ENCODE measurements at places on chromosomes 7 and 10.

GRCh38 chr7:5683280-5683670 lies 98.2 kb downstream of the RNF216 start:
- peaks cover 32% of the 10 kb centered on the region for H3K36me3 ChIP-seq
- H3K4me3 ChIP-seq = no peak overlapping the region
- H3K27ac ChIP-seq = no peak overlapping the region
- DNase-seq = peak; percentile 30

GRCh38 chr10:19194866-19195265 lies 146.3 kb downstream of the MALRD1 start:
- no peak overlapping the region for H3K27ac ChIP-seq
- H3K4me1 ChIP-seq = no peaks in the 10 kb centered on the region
- DNase-seq = no peak
- no peaks in the 10 kb centered on the region for H3K36me3 ChIP-seq
- H3K27me3 ChIP-seq = no peaks in the 10 kb centered on the region
- H3K4me3 ChIP-seq = no peak overlapping the region

DNA sequence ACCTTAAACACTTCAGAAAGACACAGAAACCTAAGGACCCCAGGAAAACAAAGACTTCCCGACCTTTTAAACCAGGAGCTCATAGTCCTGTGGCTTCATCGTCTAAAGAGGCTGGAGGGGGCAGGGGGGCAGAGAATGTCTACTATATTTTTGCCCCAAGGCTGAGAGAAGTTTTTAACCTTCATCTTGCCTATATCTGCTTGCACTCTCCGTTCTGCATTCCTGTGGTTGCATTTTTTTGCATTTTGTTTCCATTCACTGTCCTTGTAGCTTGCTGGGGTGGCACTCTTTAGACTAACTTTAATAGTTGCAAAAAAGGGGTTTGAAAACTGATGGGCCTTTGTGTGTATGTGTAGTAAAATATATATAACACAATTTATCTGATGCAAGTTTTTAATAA lies 23.7 kb downstream of the PRKAR2B start:
- H3K36me3 ChIP-seq = no peaks in the 10 kb centered on the region
- no peaks in the 10 kb centered on the region for H3K27me3 ChIP-seq
- H3K4me3 ChIP-seq = no peak overlapping the region
- DNase-seq = no peak
- H3K4me1 ChIP-seq = no peaks in the 10 kb centered on the region
- no peak overlapping the region for H3K27ac ChIP-seq

DNA sequence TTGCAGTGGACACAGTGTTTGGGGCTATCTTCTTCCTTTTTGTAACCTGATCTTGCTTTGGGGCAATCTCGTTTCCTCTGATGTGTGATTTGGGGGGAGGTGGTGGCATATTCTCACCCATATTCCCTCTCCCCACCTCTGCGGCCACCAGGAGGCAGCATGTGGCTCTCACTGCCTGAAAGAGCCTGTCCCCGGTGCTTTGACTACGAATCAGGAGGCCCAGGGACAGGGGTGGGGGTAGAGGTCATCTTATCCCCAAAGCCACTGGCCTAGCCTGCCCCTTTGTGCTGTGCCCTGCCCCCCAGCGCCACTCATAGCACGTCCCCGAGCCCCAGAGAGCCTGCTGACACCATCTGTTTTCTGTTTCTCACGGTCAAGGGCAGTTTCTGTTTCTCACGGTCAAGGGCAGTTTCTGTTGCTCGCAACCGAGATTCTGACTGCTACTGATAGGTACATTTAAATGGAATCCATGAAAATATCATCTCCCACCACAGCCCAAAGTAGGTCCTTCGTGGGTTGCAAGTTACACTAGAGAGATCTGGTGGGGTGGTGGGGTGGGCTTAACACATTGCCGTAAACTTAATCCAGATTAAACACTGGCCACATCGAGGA lies 28.2 kb downstream of the PHYH start:
- no peaks in the 10 kb centered on the region for H3K27me3 ChIP-seq
- H3K36me3 ChIP-seq = no peaks in the 10 kb centered on the region
- no peak overlapping the region for H3K4me3 ChIP-seq
- no peak overlapping the region for H3K27ac ChIP-seq
- peaks cover 7% of the 10 kb centered on the region for H3K4me1 ChIP-seq
- peak; percentile 22 for DNase-seq
